Effector CD4-positive, alpha-beta T cell (primary cell): ENCODE measurements at places on chromosomes 11 and 22.

GRCh38 chr11:48141475-48142122 lies 75.0 kb upstream of the OR4B1 start:
- DNase-seq: no peak

- no peak for DNase-seq
Measured at GRCh38 chr22:38477585-38477984, 9.7 kb downstream of the KDELR3 start.

DNA sequence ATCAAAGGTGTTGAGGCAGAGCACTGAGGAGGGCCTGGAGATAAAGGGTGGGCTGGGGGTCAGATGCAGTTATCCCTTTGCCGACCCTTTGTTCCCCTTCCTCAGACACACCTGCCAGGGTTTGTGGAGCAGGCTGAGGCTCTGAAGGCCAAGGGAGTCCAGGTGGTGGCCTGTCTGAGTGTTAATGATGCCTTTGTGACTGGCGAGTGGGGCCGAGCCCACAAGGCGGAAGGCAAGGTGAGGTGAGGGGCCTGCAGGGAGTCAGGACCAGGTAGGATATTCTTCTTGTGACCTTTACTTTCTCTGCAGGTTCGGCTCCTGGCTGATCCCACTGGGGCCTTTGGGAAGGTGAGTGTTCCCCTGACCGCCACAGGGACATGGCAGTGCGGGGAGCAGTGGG lies 2.6 kb downstream of the PRDX5 start:
- DNase-seq: no peak

- no peak for DNase-seq
Measured at GRCh38 chr11:84130646-84131427, 844.7 kb upstream of the CCDC90B start.

- DNase-seq: no peak
Measured at GRCh38 chr11:127653076-127653475, 652.5 kb upstream of the KIRREL3 start.

DNA sequence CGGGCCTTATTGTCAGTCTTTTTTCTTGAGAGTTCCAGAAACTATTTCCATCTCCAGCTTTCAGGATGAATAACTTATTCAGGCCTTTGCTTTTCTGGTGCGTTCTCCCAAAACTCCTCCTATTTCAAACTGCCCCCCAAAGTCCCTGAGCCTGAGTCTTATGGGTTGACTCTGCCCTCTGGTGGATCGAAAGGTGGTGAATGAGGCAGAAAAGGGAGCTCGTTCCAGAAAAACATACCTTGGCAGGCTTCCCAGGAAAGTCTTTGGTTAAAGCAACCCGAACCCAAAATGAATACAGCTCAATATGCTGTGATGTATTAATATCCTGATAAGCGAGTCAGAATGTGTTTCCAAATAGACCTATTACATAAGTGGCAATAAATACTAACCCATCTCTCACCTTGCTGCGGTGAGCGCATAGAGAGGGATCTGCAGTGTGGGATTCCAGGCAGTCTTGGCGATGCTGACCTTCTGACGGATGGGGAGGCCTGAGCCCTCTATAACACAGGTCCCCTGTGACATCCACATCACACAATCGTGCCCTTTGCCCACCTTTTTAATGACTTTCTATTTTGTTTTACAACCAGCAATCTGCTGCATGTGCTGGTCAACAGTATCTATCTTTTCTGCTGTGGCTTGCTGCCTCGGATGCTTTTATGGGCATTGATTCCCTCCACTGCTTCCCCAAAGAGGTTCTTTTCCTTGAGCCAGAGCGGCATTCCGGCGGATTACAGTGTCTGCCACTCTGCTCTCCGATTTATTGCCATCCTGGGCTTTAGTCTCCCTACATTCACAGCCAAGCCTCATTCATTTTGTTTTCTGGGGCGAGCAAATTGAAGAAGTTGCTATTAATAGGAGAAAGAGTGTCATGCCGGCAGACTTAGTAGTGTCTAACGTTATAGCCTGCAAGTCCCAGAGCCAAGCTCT lies 756.8 kb downstream of the NTM start:
- DNase-seq: no peak

DNA sequence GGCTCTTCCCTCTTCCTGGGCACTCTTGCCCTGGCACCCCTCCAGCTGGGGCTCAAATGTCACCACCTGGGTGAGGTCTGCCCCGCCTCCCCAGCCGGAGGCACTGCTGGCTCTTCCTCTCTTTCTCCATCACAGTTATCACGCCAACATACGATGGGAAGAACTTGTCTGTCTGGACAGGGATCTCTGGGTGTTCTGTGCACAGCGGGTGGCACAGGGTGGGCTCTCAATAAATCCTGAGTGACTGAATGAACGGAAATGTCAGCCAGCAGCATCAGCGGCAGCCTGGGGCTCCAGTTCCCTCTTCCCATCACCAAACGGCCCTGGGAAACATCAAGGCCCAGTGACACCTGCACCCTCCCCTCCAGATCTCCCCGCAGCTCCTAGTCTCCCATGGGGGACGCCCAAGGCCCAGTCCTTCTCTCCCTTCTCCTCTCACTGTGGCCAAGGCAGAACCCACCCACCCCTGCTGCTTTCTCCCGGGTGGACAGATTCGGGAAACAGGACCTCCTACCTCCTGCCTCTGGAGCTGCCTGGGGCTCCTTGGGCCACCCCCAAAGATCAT lies 440 bp upstream of the SLC25A45 start:
- DNase-seq: no peak

- no peak for DNase-seq
Measured at GRCh38 chr11:68905421-68906360, 2.0 kb downstream of the IGHMBP2 start.

DNA sequence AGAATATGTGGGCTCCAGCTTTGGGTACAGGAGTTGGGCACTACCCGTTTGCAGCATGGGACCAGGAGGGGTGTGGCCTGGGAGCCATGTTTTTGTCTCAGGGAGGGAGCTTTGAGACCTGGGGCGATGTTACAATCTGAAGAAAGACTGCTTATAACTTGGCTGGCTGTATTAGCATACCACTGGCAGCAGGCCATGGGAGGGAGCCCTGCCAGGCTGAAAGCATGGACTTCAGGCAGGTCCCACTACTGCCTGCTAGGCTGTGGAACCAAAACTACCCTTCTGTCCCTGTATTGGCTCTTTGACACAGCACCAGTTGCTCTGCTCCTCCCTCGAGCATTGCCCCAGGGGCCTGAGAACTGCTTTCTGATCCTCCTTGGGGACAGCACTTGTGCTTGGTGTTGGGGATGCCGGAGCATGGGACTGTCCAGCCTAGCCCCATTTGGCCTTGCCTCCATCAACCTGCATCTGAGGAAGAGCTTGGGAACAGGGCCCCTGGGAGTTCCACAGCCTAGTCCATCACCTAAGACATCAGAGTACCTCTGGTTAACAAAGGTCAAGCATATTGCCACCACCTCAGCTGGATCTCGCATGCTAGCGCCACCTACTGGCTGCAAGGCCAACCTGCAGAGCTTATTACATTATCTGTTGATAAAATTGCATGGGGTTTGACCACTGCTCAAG lies 217.4 kb downstream of the SBF2 start:
- no peak for DNase-seq

DNA sequence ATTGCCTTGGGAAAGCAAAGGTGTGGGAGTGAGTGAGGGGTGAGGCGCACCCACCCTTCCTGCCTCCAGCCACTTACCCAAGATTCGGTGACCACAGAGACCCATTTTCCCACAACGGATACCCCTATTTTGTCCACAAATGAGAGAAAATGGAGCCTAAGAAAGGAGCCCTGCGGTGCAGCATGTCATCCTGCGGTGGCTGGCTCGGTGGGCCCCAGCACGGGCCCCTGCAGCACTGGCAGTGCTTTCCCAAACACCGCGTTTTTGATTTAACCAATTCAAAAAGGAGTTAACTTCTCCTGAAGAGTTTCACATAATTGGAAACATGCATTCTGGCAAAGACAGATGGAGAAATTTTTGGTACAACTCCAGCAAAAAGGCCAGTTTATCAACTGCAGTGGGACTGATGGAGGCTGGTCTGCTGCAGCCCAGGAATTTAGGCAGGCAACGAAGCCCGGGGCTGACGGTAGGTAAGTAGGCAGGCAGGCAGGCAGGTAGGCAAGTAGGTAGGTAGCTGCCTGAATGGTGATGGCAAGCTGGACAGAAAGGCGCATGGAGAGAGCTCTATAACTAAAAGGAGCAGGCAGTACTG lies 84.2 kb downstream of the FDX1 start:
- no peak for DNase-seq

DNA sequence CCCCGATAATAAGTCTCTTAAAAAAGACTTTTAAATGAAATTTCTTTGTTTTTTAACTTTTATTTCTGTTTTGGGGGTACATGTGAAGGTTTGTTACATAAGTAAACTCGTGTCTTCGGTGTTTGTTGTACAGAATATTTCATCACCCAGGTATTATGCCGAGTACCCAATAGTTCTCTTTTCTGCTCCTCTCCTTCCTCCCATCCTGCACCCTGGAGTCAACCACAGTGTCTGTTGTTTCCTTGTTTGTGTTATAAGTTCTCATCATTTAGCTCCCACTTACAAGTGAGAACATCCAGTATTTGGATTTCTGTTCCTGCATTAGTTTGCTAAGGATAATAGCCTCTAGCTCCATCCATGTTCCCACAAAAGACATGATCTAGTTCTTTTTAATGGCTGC lies 1.6 kb upstream of the GSTP1 start:
- no peak for DNase-seq

DNA sequence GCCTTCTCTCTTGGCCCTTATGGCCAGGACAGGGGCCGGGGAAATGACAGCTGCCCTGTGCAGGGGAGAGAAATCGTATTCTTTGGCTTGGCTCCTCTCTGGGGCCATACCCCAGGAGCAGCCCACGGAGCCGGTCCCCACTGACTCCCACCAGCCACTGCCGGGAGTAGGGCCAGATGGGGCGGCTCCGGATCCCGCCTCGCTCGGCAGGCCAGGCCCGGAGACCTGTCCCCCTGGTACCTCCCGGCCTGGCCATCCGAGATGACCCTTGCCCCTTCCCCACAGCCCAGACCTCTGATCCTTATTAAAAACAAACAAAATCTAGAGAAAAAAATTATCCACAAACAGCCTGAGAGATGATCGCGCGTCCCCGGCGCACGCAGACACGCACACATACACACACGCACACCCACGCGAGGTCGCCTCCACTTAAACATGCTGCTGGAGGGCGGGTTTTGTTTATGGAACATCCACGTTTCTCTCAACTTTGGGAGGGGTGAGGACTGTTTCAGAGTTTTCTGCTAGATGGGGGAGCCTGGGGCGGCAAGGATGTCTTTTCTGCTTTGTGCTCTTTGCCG lies 59.1 kb downstream of the IGLL1 start:
- DNase-seq: no peak

DNA sequence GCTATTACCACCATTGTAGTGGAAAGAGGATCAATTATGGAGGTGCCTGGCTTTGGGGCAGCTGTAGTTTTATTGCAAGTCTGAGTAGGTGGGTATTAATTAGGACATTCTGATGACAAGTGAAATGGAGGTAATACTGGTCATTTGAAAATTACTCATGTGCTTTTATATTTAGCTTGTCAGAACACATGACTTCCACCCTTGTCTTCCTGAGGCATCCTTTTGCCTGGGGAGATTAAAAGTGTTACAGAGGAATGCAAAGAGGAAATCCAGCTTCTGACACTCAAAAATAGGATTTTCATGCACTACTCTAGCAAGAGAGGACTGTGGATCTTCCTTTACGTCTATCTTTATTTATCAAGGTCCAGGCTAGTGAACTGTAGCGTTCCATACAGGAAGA lies 44.7 kb upstream of the CAPRIN1 start:
- no peak for DNase-seq

- DNase-seq: no peak
Measured at GRCh38 chr22:35681454-35682052, 33.3 kb downstream of the APOL6 start.

- no peak for DNase-seq
Measured at GRCh38 chr11:27722117-27722952, 22.1 kb upstream of the BDNF start.

GRCh38 chr11:35324981-35325380 lies 94.4 kb downstream of the SLC1A2 start:
- no peak for DNase-seq

DNA sequence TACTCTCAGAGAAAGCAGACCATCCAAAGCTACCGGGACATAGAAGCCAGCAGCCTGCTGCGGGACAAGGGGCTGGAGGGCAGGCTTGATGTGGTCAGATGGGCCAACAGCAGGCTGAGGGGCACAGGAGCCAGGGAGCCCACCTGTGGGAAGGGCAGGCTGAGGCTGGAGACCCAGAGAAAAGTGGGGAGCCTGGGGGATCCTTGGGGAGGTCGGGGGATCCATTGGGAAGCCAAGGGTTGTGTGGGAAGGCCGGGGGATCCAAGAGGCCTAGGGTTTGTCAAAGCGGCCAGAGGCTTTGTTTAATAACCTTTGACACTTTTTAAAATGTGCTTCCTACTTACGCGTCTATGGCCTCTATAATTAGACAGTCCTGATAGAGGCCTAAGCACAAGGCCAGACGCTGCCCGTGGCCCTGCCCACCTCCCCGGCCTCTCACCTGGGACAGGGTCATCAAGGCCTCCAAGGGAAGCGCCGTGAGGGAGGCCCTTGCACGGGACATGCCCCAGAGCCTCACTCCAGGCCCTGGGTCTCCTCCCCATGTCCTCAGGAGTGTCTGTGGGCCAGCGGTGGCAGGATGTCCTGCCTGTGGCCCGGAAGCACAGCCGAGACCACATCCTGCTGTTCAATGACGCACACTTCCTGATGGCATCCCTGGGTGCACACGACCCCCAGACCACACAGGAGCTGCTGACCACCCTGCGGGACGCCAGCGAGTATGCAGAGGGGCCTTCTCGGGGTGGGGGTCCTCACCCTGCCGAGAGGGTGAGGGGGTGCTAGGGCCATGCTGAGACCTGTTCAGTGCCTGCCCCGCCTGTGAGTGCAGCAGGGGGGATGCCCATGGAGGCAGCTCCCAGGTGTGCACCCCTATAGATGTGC lies 8.6 kb upstream of the GTSE1 start:
- no peak for DNase-seq

DNA sequence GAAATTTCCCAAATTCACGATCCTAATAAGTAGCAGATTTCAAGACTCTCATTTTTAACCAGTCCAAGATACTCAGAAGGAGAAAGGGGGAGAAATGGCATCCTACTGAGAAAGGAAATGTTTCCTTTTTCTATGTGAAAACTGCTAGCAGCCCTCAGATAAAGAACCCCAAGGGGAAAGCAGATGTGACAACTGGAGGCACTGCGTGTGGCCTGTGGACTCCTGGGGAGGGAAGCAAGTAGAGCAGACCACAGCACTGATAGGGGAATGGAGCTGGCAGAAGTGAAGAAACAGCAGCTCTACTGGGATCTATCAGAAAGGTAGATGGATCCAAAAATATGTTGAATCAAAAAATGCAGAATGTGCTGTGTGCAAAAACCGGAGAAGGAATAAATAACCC lies 239.7 kb upstream of the API5 start:
- DNase-seq: no peak
